A549 treated with CORT108297 at 1 μM for 4 hours (cell line): ENCODE measurements at places on chromosomes 11 and 22. TPM values are rescaled to one million over a fixed set of nuclear protein-coding genes. Genes with fewer than 3 reads are reported as not detected.

Gene FOLH1
- not detected in 5 replicates for total RNA-seq

Gene RFPL2
- 0.07 to 0.21 TPM (median 0.11 TPM) in 5 replicates for total RNA-seq

Gene FAM227A
- total RNA-seq: 0.46 to 1.1 TPM (median 0.80 TPM) in 5 replicates

Gene GAL
- total RNA-seq: 10.1 to 25.6 TPM (median 18.0 TPM) in 5 replicates

Gene JAML
- not detected in 5 replicates for total RNA-seq

Gene GGT5
- 1.8 to 3.1 TPM (median 2.5 TPM) in 5 replicates for total RNA-seq

Gene KIRREL3
- total RNA-seq: 8.5 to 12.0 TPM (median 11.0 TPM) in 5 replicates

Gene OR10G7
- not detected in 5 replicates for total RNA-seq

Gene VWCE
- total RNA-seq: 0.48 to 0.72 TPM (median 0.61 TPM) in 5 replicates

Gene IFITM10
- total RNA-seq: 0.54 to 1.3 TPM (median 1.2 TPM) in 5 replicates

Gene MS4A6E
- not detected in 5 replicates for total RNA-seq

Gene PTPRCAP
- total RNA-seq: 0.24 to 0.42 TPM (median 0.32 TPM) in 5 replicates

Gene CTSF
- 31.4 to 41.3 TPM (median 34.1 TPM) in 5 replicates for total RNA-seq

Gene IL18BP
- total RNA-seq: 3.3 to 4.9 TPM (median 4.4 TPM) in 5 replicates

Gene WNT11
- 0.83 to 1.6 TPM (median 1.2 TPM) in 5 replicates for total RNA-seq

Gene EXPH5
- 0.01 to 0.05 TPM (median 0.02 TPM) in 5 replicates for total RNA-seq

Gene UCP3
- 1.3 to 2.5 TPM (median 1.5 TPM) in 5 replicates for total RNA-seq

Gene FAT3
- total RNA-seq: 0.23 to 0.81 TPM (median 0.55 TPM) in 5 replicates

Gene ZNF280A
- total RNA-seq: 2.6 to 3.7 TPM (median 3.2 TPM) in 5 replicates

Gene CSNK2A3
- total RNA-seq: 1.4 to 2.3 TPM (median 1.8 TPM) in 5 replicates

Gene GAB4
- total RNA-seq: not detected in 5 replicates

Gene APOBEC3B
- total RNA-seq: 27.4 to 32.1 TPM (median 30.0 TPM) in 5 replicates

Gene TRIM49D2
- total RNA-seq: not detected in 5 replicates

Gene KRTAP5-10
- total RNA-seq: not detected in 5 replicates

Gene NXPE4
- not detected in 5 replicates for total RNA-seq

Gene CCND1
- total RNA-seq: 175 to 256 TPM (median 222 TPM) in 5 replicates

Gene CCDC81
- 0.18 to 0.38 TPM (median 0.23 TPM) in 5 replicates for total RNA-seq

Gene USP2
- total RNA-seq: 0.33 to 0.53 TPM (median 0.42 TPM) in 5 replicates

Gene MYO18B
- 0.01 to 0.08 TPM (median 0.03 TPM) in 4 of 5 replicates, not detected in the other for total RNA-seq

Gene IL10RA
- 0.02 to 0.21 TPM (median 0.07 TPM) in 4 of 5 replicates, not detected in the other for total RNA-seq

Gene OR2AG1
- total RNA-seq: not detected in 5 replicates

Gene PICALM
- 78.7 to 108 TPM (median 83.1 TPM) in 5 replicates for total RNA-seq

Gene CD82
- total RNA-seq: 4.3 to 8.1 TPM (median 6.1 TPM) in 5 replicates

Gene CRACR2B
- 2.9 to 5.2 TPM (median 4.8 TPM) in 5 replicates for total RNA-seq

Gene CLTCL1
- total RNA-seq: 4.6 to 6.1 TPM (median 5.6 TPM) in 5 replicates

Gene GLB1L3
- not detected in 5 replicates for total RNA-seq

Gene NUDT8
- total RNA-seq: 5.9 to 14.0 TPM (median 13.1 TPM) in 5 replicates

Gene MIOX
- 0.12 TPM in 1 of 5 replicates, not detected in the others for total RNA-seq

Gene OR4A16
- not detected in 5 replicates for total RNA-seq

Gene LDHAL6A
- not detected in 5 replicates for total RNA-seq

Gene XKR3
- not detected in 5 replicates for total RNA-seq

Gene PKNOX2
- 0.02 TPM in 1 of 5 replicates, not detected in the others for total RNA-seq

Gene NTM
- not detected in 5 replicates for total RNA-seq

Gene WNT7B
- 87.1 to 129 TPM (median 125 TPM) in 5 replicates for total RNA-seq

Gene ANO9
- 0.55 to 1.8 TPM (median 1.0 TPM) in 5 replicates for total RNA-seq

Gene CARD18
- total RNA-seq: not detected in 5 replicates

Gene MYRF
- total RNA-seq: 16.1 to 23.1 TPM (median 21.8 TPM) in 5 replicates

Gene CLDN5
- total RNA-seq: not detected in 5 replicates

Gene MOGAT2
- total RNA-seq: not detected in 5 replicates

Gene NNMT
- 216 to 289 TPM (median 270 TPM) in 5 replicates for total RNA-seq

Gene TUBA8
- total RNA-seq: 0.35 to 1.0 TPM (median 0.63 TPM) in 5 replicates

Gene SCGB1D2
- 0.30 TPM in 1 of 5 replicates, not detected in the others for total RNA-seq
